ENCODE measurements at places on chromosomes 11 and 22. TPM values are rescaled to one million over a fixed set of nuclear protein-coding genes. Genes with fewer than 3 reads are reported as not detected.

The SCUBE1 gene
- 0.64 TPM for total RNA-seq

The MRGPRE gene
- total RNA-seq, result 0.42 TPM

The SYT9 gene
- 0.15 TPM for total RNA-seq

The CARD18 gene
- 0.72 TPM for total RNA-seq

The OR2D2 gene
- not detected for total RNA-seq

- no peak for DNase-seq
Observed at GRCh38 chr11:85989746-85990145, 79.1 kb downstream of the PICALM start.

DNA sequence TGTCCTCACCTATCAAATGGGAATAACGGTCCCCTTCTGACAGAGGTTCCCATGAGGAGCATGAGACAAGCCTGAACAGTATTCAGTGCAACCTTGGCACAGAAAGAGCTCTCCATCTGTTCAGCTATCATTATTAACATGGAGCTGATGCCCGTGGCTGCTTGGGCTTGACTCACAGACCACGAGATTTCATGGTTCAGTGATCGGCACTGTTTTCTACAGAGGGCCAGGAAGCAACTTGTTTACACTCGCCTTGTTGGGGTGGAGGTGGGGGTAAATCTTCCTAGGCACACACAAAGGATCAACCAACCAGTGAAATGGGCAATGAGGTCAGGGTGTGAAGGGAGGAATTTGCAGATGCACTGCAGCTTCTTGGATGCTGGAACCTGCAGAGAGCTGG, 88.2 kb downstream of the CWC15 start:
- no peak for DNase-seq

DNA sequence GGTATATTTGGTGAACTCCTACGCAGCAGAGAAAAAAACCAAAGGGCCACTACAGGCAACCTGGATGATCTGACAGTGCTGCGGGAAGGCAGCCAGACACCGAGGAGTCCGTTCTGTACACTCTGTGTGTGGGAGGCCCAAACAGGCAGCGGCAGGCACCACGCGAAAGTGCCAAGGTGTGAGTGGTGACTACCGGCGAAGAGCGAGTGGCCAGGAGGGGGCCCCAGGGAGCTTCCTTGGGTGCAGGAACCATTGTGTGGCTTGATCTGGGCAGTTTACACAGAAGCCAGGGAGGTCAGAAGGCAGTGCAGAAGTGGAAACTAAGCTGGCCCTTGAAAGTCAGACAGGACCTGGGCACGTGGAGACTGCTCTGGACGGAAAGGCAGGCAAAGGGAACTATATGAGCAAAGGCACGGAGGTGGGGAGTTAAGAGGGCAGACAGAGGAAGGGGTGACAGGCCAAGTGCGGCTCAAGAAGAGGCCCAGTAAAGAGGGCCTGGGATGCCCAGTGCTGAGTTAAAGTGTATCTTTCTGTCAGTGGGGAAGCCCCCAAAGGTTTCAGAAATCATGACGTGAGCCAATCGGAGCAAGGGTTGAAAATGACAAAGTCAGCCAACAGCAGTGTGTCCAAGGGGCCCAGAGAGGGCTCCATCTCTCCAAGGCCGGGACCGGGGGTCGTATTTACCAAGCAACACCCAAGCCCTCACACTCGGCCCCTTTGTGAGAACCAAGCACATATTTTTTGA, 10.6 kb downstream of the TMEM184B start:
- peak; percentile 72 for DNase-seq

DNA sequence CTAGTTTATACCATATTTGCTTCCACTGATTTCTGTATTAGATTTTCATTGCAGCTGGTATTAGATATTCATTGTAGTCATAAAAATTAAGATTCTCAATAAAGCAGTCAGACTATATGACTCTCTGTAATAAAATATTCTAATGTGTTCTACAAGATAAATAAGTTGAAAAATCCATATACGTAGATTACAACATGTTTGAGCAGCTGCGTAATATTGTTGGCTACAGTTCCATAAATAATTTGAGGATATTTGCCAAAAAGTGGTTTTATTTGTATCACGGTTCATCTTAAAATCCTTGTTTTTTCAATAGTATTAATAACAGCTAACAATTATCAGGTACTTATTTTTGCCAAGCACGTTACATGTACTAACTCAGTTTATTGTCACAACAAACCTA, 668.6 kb upstream of the CCDC90B start:
- no peak for DNase-seq

GRCh38 chr22:27262361-27262760, 539.2 kb downstream of the MN1 start:
- no peak for DNase-seq

DNA sequence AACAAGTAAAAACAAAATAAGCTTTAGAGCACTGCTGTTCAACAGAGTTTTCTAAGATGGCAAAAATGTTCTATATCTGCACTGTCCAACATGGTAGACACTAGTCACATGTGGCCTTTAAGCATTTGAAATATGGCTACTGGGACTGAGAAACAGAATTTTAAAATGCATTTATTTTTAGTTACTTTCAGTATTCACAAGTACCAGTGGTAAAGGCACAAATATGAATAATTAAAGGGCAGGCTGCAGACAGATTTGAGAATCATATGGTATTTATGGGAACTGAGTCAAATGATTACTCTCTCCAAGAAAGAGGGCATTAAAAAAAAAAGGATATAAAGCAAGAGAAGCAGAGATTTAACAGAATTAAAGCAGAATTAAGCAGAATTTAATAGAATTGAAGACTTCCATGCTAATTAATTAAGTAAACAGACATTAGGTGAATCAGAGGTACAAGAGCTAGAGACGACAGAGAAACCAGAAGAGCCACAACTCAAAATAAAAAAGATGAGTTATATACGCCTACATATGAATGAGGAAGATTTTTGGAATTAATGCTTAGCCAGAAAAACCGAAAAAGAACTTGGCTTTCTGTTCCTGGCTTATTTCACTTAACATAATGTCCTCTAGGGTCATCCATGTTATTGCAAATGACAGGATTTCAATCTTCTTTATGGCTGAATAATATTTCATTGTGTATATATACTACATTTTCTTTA, 160.4 kb downstream of the ATG16L2 start:
- DNase-seq, result no peak

DNA sequence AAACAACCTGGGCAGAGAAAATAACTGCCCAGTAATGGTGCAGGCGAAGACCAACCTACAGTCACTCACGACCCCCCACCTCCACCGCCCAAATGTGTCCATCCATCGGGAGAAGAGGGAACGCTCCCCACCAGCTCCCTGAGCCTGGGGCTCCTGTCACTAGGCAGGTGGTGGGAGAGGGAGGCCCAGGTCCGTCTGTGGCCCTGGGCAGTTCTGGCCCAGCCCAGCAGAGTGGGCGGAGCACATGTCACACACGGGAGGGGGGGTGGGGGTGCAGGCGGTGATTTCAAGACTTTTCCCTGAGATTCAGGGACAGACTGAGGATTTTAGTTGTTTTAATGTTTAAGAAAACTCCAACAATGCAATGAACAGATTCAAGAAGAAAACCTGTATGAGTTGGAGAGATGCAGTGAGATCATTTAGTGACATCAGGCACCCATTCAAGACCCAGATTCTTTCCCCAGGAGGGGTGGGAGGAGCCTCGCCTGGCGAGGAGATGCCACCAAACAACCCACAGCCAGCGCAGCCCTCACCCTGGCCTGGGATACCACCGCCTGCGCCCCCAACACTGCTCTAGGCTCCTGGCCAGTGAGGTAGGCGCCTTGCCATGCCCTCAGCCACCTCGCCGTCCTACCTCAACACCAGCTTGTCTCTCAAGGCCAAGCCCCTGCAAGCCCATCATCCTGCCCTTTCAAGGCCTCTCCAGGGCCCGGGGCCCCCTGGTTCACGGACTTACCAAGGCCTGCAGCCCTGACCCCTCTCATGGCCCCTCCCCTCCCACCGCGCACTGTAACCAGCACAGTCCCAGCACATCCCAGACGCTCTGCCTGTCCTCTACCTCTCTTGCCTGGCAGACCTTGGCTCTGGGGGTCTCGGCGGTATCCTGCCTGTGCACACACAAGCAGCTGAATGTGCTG, 36.8 kb downstream of the TBX1 start:
- peak; percentile 15 for DNase-seq

DNA sequence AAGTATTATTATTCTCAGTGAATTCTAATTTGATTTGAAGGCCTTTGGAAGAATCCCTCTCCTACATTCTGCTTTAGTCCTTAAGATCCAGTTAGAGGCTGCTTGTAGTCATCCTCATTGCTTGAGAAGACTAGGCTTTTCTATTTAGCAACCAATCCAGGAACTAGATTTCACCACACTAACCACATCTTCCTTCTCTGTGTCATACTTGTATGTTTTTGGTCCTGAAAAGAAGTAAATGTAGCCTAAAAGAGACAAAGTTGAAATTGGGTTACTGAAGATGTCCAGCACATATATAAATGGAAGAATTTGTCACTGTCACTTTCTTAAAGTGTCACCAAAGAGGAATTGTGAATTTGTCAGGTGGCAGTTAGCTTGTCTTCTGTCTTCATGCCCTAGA, 46.6 kb upstream of the MMP7 start:
- no peak for DNase-seq

DNA sequence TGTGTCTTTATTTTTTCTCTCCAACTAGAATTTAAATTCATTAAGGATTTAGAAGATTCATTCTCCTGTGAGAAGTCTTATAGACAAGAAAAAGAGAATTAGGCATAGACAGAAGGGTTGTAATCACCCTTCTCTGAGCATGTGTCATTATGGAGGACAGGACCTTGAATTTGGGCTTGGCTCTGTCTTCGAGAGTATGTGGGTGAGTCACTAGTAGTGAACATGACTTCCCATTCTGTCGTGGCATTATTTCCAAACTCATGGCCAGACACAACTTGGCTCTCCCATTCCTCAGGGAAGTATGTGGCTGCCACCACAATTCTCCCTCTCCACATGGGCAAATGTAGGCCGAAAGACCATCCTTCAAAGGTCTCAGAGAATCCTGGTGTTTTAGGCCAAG, 14.3 kb upstream of the ANKK1 start:
- no peak for DNase-seq

- DNase-seq, result no peak
Observed at GRCh38 chr11:84607975-84608836, 1018.9 kb downstream of the DLG2 start.

DNA sequence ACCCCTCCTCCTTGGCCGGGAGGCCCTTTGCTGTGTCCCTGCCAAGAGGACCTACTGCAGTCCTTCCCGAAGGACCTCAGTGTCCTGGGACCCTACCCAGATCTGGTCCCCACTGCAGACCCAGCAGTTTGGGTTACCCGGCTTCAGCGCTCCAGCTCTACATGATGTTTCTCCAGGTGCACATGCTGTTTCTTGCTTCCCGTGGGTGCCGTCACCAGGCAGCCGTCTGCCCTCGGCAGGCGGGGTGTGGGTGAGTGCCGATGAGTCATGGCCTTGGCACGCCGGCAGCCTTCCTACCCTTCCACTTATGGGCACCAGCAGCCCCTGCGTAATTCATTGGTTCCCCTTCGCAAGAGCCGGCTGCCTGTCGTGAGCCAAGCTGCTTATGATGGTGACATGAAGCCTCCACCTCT, 101.8 kb downstream of the BCR start:
- peak; percentile 70 for DNase-seq

DNA sequence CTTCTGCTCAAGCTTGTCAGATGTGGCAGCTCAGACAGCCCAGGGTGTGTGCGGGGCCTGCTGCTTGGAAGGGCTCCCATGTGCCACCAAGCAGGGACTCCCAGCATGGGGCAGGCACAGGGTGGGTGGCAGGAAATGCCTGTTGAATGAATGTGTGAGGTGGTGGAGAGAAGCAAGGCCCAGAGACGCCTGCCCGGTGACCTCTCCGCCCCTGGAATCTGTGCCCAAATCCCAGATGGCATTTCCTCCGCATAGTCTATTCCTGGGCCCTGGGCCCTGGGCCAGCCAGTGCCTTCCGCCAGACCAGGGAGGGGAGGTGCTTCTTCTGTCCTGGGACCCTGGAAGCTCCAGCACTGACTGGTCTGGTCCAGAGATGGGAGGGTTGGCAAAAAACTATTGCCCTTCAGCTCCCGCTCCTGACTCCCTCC, 3.7 kb downstream of the CST6 start:
- peak; percentile 63 for DNase-seq

DNA sequence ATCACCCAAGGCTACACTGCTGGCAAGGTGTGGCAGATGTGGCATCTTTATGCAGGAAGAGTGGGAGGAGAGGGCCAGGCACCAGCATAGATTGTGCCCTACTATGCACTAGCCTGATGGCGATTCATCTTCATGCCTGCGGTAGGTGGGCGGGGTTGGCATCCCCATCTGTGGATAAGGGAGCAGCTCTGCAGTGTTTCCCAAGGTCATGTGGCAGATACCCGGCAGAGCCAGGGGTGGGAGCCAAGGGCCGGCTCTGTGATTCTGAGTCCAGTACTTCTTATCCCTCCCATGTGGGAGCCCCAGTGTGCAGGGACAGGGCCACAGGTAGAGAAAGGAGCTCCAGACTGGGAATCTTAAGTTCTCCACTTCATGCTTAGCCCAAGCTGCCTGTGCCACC, 20.0 kb downstream of the CD82 start:
- DNase-seq, result peak; percentile 59

DNA sequence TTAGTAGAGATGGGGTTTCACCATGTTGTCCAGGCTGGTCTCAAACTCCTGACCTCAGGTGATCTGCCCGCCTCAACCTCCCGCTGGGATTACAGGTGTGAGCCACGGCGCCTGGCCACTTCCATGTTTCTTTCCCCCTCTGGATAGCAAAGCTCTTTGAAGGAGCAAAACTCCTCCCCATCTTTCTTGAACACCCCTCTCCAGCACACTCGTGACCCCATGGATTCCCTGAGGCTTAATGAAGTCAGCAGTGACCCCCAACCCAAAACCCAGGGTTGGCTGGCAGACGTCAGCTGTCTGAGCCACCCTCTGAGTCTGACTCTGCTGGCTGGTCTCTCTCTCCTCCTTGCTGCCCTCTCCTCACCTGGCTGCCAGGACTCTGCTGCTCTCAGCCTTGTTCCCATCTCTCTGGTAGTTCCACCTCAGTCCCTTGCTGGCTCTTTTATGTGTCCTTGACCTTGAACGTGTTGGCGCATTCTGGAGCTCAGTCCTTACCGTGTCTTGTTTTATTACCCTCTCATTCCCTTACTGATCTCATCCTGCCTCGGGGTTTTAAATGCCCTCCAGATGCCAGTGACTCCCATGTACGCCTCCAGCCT, 44.5 kb downstream of the PARVG start:
- DNase-seq, result no peak

GRCh38 chr11:67496113-67496512, 9.1 kb downstream of the PITPNM1 start:
- no peak for DNase-seq

GRCh38 chr22:25823276-25823675, 81.3 kb downstream of the MYO18B start:
- no peak for DNase-seq

- DNase-seq, result no peak
Observed at GRCh38 chr11:32231909-32232493, 141.1 kb downstream of the RCN1 start.

GRCh38 chr11:77299528-77299993, 1.9 kb downstream of the GDPD4 start:
- DNase-seq, result no peak

GRCh38 chr22:38494498-38494897, 11.6 kb downstream of the DDX17 start:
- no peak for DNase-seq

DNA sequence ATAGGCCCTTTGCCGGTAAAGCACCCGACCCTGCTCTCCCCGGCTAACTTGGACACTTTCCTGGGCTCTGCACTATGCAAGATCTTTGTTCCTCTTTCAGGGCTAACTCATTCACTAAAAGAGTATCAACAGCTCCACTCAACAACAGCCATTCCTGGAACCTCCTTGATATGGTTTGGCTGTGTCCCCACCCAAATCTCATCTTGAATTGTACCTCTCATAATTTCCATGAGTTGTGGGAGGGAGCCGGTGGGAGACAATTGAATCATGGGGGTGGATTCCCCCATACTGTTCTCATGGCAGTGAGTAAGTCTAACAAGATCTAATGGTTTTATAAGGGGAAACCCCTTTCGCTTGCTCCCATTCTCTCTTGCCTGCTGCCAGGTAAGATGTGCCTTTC, 330.0 kb downstream of the TENM4 start:
- no peak for DNase-seq
